ENCODE measurements at places on chromosomes 5 and 9. TPM values are rescaled to one million over a fixed set of nuclear protein-coding genes. Genes with fewer than 3 reads are reported as not detected.

Gene SPINK7
- total RNA-seq, result not detected

Gene ANXA1
- total RNA-seq, result 161 TPM

Gene SLC6A3
- total RNA-seq, result not detected

DNA sequence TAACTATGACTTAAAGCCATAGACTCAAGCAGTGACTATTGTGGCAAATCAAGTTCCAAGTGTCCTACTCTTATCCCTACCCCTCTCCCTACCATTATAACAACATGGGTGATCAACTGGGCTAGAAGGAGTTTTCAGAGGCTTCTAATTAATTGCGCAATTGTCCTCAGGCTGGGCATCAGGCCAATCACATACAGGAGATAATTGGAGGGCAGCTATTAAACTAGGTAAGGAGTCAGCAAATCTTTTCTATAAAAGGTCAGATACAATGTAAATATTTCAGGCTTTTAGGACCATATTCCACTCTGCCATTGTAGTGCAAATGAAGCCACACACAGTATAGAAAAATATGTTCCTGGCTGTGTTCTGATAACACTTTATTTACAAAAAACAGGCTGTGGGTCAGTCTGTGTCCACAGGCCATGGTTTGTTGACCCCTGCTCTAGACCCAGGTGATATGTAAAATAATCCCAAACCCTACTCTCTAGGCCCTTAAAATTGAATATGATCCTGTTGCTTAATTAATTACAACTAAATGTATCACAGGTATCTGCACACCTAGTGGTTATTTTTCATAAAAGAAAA, 141.4 kb upstream of the PIK3R1 start:
- H3K4me1 ChIP-seq, result no peaks in the 10 kb centered on the region
- H3K27ac ChIP-seq, result no peak overlapping the region
- H3K27me3 ChIP-seq, result no peaks in the 10 kb centered on the region
- no peak for DNase-seq
- no peak overlapping the region for H3K4me3 ChIP-seq
- no peaks in the 10 kb centered on the region for H3K36me3 ChIP-seq

- H3K27ac ChIP-seq, result no peak overlapping the region
- H3K4me3 ChIP-seq, result no peak overlapping the region
- no peaks in the 10 kb centered on the region for H3K36me3 ChIP-seq
These were observed 100.9 kb downstream of the GNA14 start for GRCh38 chr9:77547106-77547730.

- H3K4me3 ChIP-seq, result no peak overlapping the region
- H3K36me3 ChIP-seq, result no peaks in the 10 kb centered on the region
- DNase-seq, result peak; percentile 87
These were observed 255.2 kb downstream of the PDZD2 start for GRCh38 chr5:31894141-31894540.

DNA sequence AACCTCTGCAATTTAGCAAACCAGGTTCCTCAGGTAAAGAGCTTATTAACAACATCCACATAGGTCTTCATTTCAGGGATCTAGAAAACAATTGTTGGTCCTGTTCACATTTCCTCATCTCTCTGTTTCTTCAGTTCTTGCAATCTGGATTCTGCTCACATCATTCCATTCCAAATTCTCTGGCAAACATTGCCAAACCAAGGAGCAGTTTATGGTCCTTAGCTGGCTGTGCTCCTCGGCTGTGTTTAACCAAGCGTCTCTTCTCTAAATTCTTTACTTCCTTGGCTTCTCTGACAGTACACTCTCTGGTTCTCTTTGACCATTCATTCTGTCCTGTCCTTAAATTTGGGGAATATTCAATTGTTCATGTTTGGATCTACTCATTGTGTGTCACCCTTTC, 65.8 kb upstream of the RANBP3L start:
- no peaks in the 10 kb centered on the region for H3K4me1 ChIP-seq
- H3K27ac ChIP-seq, result no peak overlapping the region
